ENCODE measurements at places on chromosomes 16 and 17.

DNA sequence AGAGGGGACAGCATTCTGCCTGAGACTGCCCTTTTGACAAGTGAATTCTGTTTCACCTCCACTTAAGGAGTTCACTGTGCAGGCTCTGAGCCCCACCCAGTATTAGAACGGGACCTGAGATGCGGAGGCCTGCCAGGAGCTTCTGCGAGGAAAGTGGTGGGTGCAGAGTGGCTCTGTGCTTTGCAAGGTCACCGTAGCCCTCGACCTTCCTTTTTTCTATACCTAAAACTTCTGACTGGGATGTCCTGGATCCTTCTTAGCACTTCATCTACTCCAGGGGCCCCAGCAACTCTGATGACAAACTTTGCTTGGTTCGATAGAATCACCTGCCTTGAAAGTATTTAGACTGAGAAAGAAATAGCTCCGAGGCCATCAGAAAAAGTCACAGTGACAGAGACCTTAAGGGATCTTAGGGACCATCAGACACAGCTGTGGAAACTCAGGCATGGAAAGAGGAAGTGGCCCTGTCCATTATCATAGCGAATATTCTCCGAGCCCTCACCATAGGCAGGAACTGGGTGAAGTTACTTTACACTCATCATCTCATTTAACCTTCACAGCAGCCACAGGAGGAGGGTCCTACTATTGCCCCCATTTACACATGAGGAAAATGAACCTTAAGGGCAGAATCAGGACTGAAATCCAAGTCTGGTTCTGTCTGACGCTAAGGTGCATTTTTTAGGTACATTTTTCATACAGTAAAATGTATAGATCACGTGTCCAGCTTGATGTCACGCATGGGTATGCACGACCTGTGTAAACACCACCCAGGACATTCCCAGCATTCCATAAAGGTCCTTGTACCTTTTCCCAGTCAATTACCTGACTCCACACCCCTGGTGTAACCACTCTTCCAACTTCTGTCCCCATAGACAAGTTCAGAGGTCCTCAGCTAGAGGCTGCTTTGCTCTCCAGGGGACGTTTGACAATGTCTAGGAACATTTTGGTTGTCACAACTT, 676 bp upstream of the KRT13 start:
- DNase-seq, result no peak

GRCh38 chr16:87086575-87086974, 230.6 kb downstream of the C16orf95 start:
- no peak for DNase-seq

GRCh38 chr17:49190932-49191331, 19.4 kb downstream of the GNGT2 start:
- no peak for DNase-seq

DNA sequence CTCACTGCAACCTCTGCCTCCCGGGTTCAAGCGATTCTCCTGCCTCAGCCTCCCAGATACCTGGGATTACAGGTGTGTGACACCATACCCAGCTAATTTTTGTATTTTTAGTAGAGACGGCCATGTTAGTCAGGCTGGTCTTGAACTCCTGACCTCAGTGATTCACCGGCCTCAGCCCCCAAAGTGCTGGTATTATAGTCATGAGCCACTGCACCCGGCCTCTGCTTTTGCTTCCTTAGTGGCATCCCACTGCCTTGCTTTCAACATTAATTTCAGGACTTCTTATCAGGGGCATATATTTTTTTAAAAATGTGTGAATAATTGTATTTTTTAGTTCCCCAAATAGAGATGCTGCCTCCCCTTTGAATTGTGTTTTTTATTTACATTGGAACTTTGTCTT, 98.8 kb downstream of the SYCE1L start:
- DNase-seq, result no peak

DNA sequence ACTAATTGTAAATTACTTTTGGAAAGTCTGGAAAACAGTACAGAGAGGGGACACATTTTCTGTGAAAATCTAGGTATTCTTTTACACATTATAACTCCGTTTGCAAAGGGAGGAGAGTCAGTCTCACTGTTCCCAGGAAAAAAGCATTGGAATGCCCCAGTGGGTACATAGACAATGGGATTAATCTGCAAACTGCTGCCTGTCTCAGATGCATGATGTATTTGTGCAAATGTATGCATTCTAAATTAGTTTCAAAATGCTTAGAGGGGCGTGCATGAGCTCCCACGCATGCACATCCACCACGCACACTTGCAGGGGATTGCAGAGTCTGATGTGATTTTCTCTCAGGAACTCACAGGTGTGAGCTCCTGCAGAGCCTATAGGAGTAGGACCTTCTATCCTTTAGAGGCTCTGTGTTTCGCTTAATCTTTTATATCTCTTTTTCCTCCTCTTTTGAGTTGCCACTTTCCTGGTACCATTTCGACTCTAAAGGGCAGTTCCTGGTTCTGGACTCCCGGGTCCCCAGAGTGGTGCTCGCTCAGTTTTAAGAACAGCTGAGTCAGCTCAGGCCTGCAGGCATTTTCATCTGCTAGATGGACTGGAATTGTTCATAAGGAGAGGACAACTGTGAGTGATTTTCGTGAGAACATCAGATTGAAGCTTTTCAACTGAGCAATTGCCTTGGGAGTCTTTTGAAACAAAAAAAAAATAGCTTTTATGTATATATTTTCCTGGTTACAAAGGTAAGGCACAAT, 1.1 kb downstream of the BCO1 start:
- DNase-seq, result no peak

DNA sequence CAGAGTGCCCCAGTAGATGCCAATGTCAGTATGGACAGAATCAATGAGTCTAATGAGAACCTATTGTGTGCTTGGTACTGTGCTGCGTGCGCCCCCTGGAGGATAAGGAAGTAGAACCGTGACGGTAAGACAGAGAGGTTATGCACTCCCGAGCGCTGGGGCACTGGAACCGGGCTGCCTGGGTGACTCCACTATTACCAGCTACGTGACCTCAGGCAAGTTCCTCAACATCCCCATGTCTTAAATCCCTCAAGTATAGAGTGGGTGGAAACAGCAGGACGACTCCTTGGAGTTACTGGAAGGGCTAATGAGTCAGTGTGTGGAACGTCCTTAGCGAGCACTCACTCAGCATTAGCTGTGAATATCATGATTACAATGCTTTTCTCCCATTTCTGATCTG, 16.2 kb downstream of the CHST4 start:
- DNase-seq, result peak; percentile 49

DNA sequence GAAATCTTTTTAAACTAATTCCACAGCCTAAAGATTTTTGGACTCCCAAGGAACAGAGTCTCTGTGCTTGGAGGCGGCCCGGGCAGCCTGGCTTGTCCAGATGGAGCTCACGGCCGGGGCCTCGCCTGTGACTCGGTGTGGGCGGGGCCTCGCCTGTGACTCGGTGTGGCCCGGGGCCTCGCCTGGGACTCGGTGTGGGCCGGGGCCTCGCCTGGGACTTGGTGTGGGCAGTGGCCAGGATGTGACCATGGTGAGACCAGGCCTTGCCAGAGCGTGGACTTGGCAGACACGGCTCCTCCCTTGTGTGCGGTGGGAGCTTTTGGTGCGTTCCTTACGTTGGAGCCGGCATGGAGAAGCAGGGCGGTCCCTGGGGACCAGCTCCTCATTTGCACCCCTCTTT, 92.3 kb downstream of the METRNL start:
- DNase-seq, result no peak

GRCh38 chr17:14454746-14455145, 153.9 kb downstream of the HS3ST3B1 start:
- DNase-seq, result no peak

GRCh38 chr16:47463771-47464624, 2.9 kb downstream of the PHKB start:
- DNase-seq, result no peak

DNA sequence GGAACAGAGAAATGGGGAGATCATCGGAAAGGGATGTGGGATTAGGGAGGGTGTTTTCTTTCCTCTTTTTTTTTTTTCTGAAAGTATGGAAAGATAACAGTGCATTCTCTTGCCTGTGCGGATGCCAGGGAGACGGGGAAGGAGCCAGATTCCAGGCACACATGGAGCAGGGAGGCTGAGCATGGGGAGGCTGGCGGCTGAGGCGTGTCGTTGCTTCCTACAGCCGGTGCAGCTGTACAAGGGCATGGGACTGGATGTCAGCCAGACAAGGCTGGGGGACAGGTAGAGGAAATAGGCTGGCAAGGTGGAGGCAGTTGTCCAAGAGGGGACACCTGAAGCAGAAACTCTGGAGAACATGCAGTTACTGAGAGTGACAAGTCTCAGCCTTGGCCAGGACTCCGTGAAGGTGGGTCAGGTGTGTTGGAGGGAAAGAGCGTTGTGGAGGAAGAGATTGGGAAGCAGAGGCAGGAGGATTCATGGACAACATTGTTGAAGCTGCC, 16.6 kb upstream of the ADORA2B start:
- no peak for DNase-seq

DNA sequence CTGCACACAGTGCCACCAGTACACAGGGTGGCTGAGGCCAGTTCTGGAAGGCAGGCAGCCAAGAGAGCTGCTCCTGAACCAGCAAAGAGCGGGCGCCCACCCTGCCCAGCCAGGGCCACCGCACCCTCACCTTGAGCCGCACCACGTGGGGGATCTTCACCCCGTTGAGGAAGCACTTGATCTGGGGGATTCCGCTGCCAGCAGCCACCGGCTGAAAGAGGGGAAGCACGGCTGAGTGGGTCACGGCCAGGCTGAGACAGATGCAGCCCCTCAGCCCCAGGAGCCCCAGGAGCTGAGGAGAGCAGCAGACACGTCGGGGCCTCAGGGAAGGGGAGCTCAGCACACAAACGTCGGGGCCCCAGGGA, 14.6 kb upstream of the CCDC154 start:
- DNase-seq, result no peak

DNA sequence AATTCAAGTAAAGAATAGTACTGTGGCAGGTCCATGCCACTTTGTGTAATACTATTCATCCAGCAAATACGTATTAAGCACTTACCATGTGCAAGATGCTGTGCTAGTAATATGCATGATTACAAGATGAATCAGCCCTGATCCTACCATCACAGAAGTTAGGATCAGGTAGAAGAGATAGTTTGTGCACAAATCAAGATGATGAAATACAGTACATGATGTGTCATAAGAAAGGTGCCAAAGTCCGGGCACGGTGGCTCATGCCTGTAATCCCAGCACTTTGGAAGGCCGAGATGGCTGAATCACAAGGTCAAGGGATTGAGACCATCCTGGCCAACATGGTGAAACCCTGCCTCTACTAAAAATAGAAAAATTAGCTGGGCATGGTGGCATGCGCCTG, 10.9 kb downstream of the COG4 start:
- no peak for DNase-seq

- DNase-seq, result no peak
Measured at GRCh38 chr16:11781773-11782172, 15.3 kb downstream of the ZC3H7A start.

GRCh38 chr17:67377488-67378453, 690 bp downstream of the PITPNC1 start:
- DNase-seq, result peak; percentile 42

DNA sequence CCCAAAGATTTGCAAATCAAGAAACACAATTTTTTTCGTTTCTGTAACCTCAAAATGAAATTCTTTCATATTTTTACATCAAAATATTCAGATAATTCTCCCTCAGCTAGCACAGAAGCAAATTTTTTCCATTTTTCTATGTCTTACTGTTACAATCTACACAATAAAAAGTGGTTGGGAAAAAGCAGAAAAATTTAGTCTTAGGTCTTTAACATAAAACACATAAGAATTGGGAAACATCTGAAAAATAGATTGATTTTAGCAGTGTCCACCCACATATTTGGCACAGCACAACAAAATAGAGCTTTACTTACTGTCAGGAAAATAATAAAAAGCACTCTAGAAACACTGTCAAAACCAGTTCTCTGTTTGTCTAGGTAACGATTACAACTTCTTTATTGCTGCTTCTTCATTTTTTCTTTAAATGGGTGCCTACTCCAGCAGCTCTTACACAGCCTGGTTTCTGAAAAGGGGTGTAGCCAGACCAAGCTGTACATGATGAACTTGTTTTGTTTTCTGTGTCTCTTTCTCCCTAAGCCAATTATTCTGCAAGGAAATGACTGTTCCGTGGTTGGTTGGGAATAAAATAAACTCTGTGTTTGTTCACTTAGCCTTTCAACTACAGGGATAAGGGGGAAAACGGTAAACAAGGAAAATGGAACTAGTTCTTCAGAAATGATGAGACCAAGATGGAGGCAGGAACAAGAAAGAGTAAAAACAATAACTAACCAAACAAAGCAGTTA, at the start of gene ABCA6:
TSS of gene ABCA6 (minus strand) at position 465 of the 744 bp plus-strand sequence. CDS start 1,192 bp downstream, outside the sequence.
- no peak for DNase-seq

DNA sequence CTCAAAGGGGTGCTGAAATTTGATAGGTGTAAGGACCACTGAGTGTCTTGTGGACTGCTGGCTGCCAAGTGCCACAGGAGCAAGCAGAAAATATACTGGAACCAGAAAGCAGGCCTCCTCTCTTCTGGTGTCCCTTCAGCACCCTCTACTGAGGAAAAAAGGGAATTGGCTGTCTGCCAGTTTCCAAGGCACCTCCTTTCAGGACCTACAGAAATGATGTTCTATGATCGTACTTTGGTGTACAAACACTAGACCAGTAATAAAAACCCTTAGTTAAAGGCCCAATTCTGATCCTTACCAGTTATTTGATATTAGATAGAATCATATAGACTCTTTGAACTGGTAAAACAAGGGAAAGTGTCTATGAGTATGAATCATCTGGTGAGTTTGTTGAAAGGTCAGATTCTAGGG, 35.8 kb upstream of the BCAS3 start:
- DNase-seq, result peak; percentile 14

- DNase-seq, result no peak
Measured at GRCh38 chr17:3318336-3318735, 20.2 kb upstream of the OR3A1 start.

- no peak for DNase-seq
Measured at GRCh38 chr17:2925011-2925410, 128.8 kb downstream of the RAP1GAP2 start.

DNA sequence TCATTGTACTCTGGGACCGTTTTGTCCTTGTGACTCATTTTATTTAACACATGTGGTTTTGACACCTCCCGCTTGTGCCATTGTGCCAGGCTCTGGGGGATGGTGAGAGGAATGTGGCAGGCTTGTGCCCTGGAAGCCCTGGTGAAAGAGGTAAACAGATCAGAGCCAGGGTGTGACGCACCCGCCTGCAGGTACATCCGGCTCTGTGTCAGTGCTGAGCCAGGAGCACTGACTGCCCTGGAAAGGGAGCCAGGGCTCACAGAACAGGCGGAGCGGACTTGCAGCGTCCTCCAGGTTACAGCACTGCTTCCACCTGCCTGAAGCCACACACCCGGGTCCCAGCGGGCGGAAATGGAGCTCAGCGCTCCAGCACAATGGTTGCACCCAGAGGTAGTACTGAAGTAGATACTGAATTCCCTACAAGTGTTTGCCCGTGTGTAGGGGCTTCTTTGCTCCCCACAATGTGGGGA, 30.6 kb downstream of the CDRT15 start:
- peak; percentile 57 for DNase-seq
